ENCODE measurements at places on chromosomes 2 and 18.

DNA sequence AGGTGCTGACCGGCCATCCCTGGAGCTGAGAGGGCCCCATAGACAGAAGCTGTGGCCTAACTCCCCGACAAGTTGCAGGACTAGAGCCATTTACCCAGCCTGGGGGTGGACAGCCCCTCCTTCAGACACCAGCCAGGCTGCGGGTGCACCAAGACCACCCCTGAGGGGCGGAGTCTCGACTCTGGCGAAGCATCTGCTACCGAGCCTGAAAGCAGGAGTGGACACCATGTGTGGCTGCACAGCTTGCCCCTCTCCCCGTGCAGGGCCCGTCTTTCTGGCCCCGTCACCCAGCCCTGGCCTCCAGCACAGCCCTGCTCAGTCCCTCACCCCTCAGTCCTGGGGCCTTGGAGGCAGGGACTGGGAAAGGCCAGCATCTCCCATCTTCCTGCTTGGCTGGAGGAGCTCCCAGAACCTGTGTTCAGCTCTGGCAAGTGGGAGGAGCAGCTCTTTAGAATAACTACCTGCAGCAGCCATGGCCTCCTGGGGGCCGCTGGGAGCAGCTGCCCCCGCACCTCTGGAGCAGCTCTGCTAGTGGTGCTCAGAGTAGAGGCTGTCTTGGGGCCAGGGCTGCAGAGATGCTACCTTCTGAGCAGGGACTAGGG lies 275.8 kb downstream of the NDUFA10 start:
- no peak for DNase-seq

DNA sequence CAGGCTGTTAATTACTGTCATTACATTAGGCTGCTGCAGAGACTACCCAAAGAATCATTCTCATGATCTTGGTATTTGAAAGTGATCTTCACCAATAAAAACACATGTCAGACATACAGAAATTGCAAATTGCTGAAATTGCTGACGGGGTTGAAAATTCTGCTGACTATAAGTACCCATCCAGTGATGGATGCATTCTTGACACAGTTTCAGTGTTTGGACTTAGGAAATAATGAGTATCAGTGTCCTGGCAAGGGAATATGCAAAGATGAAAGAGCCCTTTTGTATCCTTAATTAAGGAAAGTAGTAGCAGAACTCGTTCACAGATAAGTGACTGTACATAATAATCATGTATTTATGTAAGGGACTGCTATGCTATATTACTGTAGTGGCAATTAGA lies 221.1 kb upstream of the ATP5MC3 start:
- DNase-seq: no peak

DNA sequence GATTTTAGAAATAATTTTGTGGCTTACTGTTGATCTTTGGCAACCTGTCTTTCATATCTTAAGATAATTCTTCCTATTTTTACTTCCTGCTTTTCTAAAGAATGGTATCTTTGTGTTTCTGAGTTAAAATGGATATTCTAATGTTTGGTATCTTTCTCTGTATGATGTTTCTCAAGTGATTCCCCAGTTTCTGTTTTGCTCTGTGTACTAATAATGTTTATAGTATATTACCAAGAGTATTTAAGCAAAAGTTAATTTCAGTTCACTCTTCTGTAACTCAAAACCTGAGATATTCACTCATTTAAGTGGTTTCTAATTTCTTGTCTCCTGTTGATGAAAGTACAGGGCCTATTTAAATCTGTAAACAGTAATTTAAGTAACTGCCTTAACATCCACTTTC lies 58.3 kb downstream of the CCDC150 start:
- no peak for DNase-seq

DNA sequence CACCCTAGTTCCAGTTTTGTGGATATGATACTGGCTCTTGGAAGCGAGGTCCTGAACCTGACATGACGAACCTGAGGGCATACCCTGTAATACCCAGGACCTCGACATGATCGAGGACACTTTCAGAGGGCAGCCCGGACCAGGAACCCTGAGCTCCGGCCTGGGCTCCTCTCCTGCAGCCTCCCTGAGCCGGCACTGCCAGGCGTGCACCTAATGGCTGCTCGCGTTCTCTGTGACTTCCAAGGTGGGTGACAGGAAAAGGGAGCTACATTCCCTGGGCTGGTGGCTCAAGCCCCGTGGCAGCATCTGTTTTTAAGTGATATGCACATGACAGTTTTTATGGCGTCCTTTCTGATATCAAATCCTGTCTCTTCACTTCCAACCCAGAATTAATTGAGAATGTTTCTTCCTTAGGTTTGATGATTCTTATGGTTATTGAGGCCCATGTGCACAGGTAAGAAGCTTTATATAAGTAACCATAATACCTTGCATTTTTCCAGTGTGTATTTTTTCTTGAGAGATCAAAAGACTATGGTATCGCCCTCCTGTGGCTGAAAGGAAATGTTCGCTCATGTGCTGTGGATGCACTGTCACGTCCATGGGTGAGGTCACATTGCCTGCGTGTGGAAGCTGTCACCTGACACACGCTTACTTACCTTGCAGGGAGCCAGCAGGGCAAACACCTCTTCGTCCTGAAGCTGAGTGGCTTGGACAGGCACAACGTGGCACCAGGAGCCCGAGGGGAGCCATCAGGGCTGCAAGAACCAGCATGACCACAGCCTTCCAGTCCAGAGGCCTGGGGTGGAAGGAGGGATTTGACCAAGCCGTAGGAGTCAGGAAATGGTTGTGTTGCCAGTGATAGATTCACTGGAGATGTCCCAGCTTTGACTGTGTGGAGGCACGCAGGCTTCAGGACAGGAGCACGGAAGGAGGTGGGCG lies 367.4 kb upstream of the MYT1L start:
- DNase-seq: no peak

DNA sequence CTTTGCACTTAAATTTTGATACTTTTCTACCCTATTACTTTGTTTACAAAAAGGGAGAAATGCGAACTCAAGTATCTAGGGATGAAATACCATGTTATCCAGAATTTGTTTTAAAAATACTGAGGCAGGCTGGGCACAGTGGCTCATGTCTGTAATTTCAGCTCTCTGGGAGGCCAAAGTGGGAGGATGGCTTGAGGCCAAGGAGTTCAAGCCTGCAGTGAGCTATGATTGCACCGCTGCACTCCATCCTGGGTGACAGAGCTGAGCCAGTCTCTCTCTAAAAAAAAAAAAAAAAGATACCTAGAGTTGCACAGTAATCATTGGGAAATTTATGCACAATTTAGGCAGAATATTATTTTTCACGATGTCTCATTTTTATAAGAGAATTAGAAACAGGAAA lies 12.4 kb upstream of the VAPA start:
- DNase-seq: no peak
